Activated naive CD8-positive, alpha-beta T cell treated with anti-CD3 and anti-CD28 coated beads, Interleukin-2, amount 50 U/mL, for 16 hours (primary cell): ENCODE measurements at places on chromosomes 1 and 21.

DNA sequence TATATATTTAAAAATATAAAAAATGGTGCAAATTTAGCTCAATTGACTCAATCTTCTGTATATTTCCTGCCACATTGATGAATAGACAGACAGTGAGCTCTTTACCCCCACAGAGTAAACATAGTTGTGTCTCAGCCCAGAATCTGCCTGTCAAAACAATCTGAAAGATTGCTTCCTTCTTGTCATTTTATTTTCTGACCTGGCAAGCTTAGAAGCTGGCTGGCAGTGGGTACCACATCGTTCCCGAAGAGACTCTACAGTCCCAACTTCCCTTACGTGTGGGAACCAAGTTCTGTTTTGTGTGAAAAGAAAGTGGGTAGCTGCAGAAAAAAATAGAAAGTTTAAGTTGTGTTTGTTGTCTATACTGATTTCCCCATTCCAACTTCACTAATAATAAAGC lies 629.3 kb upstream of the NEGR1 start:
- no peak for DNase-seq

- DNase-seq: no peak
Measured at GRCh38 chr1:55143684-55144083, 71.5 kb downstream of the USP24 start.

DNA sequence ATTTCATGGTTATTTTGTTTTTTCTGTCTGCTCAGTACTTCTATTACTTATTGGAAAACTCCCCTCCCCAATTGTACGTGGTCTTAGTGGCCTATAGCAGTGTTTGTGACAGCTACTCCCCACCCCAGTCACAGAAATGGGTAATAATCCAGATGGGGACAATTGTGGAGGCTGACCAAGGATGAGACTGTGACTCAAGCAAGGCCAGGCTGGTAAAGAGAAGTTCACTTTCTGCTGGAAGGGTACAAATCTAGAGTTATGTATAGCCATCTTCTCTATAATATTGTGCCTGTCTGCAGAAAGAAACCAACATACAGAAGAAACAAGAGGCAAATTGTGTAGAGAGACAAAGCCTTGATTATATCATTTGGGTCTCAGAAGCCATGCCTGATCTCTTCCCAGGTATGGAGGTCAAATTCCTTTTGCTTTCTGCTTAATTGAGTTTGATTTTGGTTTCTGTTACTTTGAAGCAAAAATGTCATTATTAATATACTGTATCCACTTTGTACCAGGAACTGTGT lies 270.4 kb downstream of the HLX start:
- DNase-seq: no peak

GRCh38 chr1:241513378-241513777 lies 6.2 kb downstream of the FH start:
- DNase-seq: no peak

- no peak for DNase-seq
Measured at GRCh38 chr1:20150969-20151368, 11.8 kb downstream of the PLA2G2F start.

DNA sequence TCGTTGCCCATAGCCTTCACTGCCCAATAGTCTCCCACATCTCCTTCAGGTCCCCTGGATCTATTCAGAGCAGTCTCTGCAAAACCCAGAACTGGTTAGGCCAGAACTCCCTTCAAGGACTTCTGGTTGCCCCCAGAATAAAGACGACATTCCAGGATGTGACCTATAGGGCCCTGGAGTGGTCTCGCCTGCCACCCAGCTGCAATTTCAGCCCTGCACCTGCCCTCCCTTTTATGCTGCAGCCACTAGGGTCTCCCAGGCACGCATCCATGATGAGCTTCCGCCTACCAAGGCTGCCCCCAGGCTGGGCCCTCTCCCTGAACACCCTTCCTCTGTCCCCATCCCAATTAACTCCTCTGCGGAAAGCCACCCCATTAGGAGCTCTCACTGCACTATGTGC lies 7.2 kb upstream of the TSPEAR start:
- no peak for DNase-seq

DNA sequence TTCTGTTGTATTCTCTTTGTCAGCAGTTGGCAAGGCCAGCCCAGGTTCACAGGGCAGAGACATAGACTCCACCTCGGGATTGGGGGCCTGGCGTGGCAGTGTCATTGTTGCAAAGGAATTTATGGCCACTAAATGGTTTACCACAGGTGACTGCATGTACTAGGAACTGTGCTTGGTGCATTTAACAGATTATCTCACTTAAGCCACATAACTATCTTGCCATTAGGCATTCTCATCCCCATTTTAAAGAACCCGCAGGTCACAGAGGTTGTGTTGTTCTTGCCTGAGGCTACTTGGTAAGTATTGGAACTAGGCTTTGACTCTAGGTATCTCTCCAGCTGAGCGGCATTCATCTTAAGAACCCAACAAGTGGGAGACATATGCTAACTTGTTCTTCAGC lies 9.7 kb downstream of the TLCD4 start:
- DNase-seq: no peak

DNA sequence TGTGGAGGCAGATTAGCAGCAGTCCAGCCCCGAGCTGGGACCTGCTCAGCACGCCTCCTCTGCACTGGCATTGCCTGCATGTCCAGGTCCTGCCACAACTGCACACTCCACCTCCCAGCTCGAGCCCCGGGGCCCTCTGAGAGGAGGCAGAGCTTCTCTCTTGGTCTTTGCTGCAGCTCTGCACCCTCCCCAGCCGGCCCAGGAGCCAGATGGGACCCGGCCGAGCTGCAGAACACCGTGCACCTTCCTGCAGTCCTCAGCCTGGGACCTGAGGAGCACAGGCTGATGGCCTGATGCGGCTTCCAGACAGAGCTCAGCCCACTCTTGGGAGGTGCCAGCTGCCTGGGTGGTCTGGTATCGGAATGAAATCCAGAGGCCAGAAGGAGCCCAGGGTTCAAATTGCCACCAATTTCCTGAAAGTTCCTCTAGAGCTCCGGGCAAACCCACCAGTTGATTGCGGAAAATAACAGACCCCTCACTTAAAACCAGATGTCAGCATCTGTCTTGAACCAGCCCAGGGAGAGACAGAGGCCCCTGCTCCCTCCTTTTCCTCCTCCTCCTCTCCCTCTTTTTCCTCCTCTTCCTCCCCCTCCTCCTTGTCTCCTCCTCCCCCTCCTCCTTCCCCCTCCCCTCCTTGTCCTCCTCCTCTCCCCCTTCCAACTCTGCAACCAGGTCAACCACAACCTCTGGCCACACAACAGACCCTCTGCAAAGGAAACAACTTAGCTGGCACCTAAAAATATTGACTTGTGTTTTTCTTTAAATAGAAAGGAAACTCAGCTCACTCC lies 10.6 kb upstream of the SPSB1 start:
- no peak for DNase-seq

GRCh38 chr1:43938892-43939587 lies 5.4 kb downstream of the ARTN start:
- no peak for DNase-seq

GRCh38 chr1:109669246-109669948 lies 1.5 kb downstream of the GSTM2 start:
- no peak for DNase-seq

GRCh38 chr1:66261364-66261763 lies 272.6 kb upstream of the SGIP1 start:
- no peak for DNase-seq

GRCh38 chr21:44314128-44314527 lies 14.3 kb downstream of the PFKL start:
- no peak for DNase-seq

DNA sequence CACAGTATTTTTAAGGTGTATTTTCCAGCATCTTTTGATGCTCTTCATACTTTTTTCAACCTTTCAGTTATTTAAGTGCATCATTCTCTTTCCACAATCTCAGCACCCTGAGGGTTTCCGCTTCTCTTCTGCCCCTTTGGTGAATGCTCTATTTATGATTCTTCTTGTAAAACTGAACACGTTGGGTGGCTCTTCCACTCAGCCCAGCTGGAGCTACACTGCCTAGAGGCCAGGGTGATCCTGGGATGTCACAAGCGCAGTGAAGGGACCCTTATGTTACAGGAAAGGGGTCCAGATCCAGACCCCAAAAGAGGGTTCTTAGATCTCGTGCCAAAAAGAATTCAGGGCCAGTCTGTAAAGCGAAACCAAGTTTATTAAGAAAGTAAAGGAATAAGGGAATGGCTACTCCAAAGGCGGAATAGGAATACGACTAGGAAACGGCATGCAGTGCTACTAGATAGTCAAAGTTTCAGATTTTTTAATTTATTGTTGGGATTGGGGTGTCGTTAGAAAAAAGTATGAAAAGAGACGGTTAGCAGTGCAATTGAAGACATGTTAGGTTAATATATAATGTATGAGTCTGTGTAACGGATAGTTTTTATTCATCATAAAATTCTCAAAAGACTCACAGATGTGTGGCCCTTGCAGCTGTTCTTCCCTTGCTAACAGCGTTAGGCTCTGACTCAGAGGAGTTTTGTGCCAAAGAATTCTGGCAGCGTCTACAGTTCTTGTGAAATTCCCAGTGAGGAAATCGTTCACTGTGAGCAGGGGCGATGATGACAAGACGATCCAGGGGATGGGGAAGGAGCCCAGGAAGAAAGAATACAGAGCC lies 14.4 kb upstream of the ERVH48-1 start:
- no peak for DNase-seq

DNA sequence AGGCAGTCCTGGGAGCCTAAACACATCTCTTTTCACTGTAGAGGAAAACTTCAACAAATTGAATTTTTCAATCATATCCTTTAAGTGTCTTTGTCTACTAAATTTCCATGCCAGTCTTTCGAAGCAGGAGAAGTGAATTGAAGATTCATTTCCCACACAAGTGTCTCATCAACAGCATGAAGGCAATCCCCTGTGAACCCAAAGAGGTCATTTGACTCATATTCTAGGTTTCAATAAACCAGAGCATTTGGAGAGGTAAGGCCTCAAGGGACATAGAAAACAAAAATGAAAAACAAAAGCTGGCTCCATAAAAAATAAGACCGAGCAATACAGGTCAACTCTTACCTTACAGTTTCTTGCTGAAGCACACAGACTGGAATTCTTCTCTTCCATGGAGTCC lies 94.1 kb upstream of the ATP1B1 start:
- DNase-seq: no peak

DNA sequence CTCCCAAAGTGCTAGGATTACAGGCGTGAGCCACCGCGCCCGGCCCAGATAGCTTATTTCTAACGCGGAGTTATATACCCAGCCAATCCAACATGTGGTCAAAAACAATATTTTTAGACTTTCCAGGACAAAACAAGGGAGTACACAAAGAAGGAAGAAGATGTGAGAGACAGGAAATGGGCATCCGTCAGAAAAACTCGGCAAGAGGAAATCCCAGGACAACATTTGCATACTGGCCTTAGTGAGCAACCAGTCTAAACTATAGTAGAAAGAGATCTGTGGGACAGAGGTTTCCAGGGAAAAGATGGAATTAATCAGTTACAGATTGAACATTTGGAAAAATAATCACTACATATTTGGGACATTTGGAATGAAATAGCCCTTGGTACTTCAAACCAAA lies 11.4 kb downstream of the ARMH1 start:
- DNase-seq: no peak

DNA sequence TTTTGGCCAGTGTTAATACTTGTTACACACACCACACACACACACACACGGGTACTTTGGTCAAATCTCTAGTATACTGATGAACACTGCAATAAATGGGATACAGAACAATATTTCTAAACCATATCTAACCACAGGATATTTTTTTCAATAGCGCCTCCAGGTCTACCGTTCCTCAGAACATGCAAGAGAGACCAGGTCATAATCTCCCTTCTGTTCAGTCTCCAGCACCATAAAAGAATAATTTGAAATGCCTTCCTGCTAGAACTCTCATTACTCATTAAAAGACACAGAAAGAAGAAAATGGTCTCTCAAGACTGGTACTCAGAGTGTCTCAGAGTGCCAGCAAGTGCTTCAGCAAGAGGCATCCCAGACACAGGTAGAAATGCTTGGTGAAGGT lies 11.5 kb upstream of the SLC44A3 start:
- no peak for DNase-seq

DNA sequence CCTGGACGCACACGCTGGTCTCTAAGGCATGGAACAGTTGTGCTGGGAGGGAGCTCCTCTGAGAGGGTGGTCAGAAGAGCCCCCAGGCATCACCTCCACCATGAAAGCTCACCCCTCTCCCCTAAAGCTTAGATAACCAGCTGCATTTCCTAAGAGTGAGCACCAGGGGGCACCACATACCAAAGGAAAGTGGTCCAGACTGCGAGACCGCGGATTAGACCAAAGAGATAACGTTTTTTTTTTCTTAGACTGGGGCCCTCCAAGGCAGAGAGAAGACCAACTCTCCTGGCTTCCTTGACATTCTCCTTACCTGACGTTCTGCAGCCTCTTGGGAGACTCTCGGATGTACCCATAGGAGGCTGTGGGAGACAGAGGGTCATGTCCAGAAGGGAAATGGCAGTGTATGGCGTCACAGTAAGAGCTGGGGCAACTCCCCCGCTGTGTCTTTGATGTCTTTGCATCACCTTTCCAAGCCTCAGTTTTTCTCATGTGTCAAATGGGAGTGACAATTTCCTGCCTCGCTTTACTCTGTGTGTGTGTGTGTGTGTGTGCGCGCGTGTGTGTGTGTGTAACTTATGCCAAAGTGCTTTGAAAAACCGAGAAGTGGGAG lies 12.3 kb upstream of the IFNLR1 start:
- DNase-seq: peak; percentile 52

GRCh38 chr1:202811296-202812175 lies 782 bp downstream of the PCAT6 start:
- DNase-seq: no peak

DNA sequence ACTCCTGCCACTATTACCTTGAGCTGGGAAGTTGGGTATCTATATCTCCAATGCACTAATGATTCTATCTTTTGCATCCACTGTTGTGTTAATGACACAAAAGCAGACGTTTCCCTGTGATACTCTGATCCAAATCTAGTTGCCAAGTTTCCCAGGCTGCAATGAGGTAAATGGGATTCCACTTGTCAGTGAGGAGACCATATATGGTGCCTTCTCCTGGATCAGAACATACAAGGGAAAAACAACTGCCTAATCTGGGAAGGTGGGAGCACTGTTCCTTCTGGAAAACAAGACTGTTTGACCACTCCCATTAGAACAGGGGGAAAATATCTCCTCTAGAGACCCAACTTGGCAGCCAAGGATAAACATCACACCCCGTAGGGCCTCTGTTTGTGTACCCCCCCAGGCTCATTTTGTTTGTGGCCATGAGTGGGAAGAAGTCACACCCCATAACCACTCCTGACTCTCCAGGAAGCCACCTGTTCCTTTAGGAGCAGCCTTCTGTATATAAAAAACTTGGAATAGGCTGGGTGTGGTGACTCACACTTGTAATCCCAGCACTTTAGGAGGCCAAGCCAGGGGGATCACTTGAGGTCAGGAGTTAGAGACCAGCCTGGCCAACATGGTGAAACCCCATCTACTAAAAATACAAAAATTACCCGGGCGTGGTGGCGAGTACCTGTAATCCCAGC lies 28.5 kb upstream of the SLC6A9 start:
- no peak for DNase-seq

- DNase-seq: no peak
Measured at GRCh38 chr1:51341876-51342496, 11.6 kb upstream of the TTC39A start.
